Activated T-cell treated with anti-CD3 and anti-CD28 coated beads, Interleukin-2, amount 50 U/mL, for 1 hour (primary cell): ENCODE measurements at places on chromosomes 7 and 10.

GRCh38 chr7:105014693-105015389 is 836 bp downstream of the KMT2E start:
- peak; percentile 61 for DNase-seq

- no peak for DNase-seq
These were observed 121.3 kb upstream of the C1GALT1 start for GRCh38 chr7:7060828-7061599.

GRCh38 chr7:105218215-105218614 is 170.5 kb downstream of the SRPK2 start:
- DNase-seq = no peak

- no peak for DNase-seq
These were observed 4.8 kb downstream of the GPR146 start for GRCh38 chr7:1049006-1049741.

DNA sequence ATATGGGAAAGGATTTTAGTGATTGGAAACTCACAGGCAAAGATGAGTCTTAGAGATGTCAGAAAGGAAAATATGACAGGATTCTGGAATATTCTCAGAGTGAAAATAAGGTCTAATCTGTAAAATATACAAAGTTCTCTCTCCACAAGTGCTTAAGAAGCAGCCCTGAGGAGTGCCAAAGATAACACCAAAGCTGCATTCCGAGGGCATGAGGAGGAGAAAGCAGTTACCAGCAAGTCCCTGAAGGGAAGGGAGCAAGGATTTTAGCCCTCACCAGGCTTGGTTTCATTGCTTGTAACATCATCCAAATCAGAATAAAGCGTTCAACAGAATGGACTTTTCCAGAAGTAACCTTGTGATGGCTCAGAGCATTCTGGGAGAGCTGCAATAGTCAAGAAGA is 31.4 kb upstream of the DLX6 start:
- no peak for DNase-seq

- no peak for DNase-seq
These were observed 281.1 kb downstream of the ELFN1 start for GRCh38 chr7:1951159-1951536.

GRCh38 chr7:134188311-134188710 is 61.2 kb downstream of the LRGUK start:
- no peak for DNase-seq
